ENCODE measurements at places on chromosomes 1 and 21.

GRCh38 chr21:39651206-39651605, 38.5 kb downstream of the B3GALT5 start:
- no peak for DNase-seq

- DNase-seq = no peak
Observed at GRCh38 chr1:22527122-22527521, 36.2 kb upstream of the EPHA8 start.

DNA sequence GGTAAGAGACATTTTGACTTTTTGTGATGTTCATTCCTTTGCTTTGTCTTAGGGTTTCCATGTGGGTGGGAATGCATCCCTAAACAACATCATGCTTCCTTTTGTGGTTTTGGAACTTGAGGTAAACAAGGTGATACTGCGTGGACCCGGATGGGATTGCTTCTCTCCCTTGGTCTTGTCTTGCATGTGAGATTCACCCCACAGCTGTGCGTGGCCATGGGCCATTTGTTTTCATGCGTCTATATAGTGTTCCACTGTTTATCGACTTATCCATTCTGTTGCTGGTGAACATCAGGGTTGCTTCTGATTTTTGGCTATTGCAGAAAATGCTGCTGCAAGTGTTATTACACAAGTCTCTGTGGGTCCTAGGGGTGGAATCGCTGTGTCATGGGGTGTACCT, 21.1 kb downstream of the CRYAA start:
- no peak for DNase-seq

- DNase-seq = no peak
Observed at GRCh38 chr1:94304553-94304952, 67.2 kb upstream of the ARHGAP29 start.

DNA sequence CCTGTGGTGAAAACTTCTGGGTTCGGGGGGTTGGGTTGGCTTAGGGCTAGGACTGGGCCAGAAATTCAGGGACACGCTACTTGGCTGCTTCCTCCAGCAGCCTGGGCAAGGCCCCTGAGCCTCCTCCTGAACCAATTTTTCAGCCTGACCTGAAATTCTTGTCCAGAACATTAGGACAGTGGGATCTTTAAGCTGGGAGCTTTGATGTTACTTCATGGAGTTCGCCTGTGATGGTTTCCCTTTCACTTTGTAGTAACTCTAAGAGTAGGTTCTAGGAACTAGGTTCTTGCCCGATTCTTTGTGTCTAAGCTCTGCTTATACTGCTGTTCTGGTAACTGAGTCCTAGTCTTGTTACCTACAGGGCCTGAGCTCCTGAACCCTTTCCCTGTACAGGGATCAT, 75.3 kb downstream of the S1PR1 start:
- DNase-seq = no peak

- DNase-seq = no peak
Observed at GRCh38 chr1:210254298-210254697, 21.7 kb downstream of the SERTAD4 start.

- DNase-seq = no peak
Observed at GRCh38 chr1:165240492-165240891, 116.0 kb downstream of the LMX1A start.

GRCh38 chr1:183831311-183831710, 26.4 kb downstream of the RGL1 start:
- DNase-seq = no peak

GRCh38 chr1:1917995-1918900, 831 bp downstream of the TMEM52 start:
- DNase-seq = no peak

GRCh38 chr1:151060007-151060656, at the start of gene MLLT11:
TSS of gene MLLT11 (plus strand) at chr1:151060397. CDS start at chr1:151067225, 6,828 bp downstream.
- DNase-seq = peak; percentile 47

- no peak for DNase-seq
Observed at GRCh38 chr21:31446226-31446855, 102.3 kb upstream of the TIAM1 start.

- no peak for DNase-seq
Observed at GRCh38 chr21:16088056-16088455, 358.3 kb downstream of the USP25 start.

GRCh38 chr1:27889506-27889905, 17.2 kb downstream of the THEMIS2 start:
- DNase-seq = no peak

DNA sequence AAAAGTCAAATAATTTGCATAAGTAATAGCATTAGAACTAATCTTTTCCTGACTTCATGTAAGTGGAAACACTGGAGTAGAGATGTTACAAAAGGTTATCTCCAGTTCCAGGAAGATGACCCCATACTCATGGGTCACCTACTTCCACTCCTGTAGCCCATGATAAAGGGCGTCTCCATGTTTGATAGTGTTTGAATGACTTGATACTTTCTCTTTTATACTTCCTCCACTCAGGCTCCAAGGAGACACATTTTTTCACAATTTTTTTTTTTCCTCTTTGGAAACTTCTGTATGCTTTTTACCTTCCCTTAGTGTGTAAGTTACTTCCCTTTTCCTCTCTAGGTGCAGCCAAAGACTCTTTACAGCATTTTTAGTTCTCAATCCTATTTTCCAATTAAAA, 382.1 kb upstream of the B3GALT2 start:
- no peak for DNase-seq

DNA sequence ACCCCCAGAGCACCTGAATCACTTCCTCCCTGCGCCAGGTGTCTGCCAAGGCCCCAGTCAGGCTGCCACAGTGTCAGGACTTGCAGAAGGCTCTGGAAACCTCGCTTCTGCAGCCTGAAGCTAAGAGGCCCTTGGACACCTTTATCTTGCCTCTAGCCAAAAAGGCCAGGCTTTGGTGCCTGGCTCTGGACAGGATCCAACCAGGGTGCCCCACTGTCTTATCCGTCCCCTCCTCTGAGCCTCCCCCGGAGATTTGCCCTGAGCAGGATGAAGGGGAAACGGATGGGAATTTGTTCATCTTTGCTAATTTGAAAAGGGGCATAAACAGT, 12.8 kb upstream of the CLSTN1 start:
- no peak for DNase-seq

DNA sequence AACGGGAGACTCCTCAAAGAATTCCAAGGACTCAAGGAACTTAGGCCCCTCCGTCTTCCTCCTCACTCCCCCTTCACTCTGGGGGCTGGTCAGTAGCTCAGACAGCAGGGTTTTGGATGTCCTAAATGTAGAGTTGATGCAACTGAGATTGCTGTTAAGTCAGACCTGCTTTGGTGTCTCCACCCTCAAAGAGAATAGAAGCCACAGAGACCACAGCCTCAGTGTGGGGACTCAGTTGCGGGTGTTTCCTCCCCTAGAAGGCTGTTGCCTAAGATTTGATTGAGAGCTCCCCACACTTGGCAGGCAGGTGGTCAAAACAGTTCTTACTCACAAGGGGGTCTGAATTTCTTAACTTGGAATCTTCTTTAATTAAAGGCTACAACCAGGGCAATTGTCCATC, 7.6 kb downstream of the MAN1C1 start:
- DNase-seq = no peak

GRCh38 chr1:149963358-149963757, 26.7 kb upstream of the MTMR11 start:
- no peak for DNase-seq

DNA sequence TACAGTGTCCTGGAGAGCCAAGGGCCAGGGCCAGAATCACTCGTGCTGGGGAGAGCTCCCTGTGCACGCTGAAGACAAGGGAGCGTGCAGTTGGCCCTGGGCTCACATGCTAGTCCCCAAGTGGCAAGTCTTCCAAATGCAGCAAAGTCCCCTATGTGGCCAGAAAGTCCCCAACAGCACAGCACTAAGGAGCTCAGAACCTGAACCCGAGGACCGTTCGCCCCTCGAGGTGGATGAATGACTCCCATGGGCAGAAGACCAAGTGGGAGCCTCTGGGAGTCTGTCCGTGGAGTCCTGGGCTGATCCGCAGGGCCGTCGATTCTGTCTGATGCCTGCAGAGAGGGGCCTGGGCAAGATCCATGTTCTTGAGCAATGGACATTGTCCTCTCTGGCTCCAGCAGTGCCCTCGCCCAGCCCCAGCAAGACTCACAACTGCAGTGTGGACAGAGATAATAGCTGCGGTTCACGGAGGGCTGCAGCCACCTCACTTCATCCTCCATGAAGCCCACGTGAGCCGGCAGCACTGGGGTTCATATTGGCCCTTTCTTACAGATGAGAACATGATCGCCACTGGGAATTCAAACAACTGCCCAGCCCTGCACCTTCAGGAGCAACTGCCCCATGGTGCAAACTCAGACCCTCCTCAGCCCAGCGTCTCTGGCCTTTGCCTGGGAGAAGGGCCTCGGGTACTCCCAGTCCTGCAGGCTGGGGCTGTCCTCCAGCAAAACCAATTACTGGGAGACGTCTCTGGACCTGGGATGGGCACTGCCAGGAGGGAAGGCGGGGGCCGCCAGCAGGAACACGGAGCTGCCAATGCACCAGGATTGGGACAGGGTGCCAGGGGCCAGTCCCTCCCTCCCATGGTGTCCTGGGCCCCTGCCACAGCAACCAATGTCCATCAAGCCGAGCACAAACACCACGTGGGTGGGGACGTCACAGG, 243.7 kb downstream of the NPHP4 start:
- no peak for DNase-seq

GRCh38 chr21:35563885-35564451, 496.4 kb downstream of the SETD4 start:
- DNase-seq = no peak
